ENCODE measurements at places on chromosomes 13 and 19.
A peak's percentile ranks its signal among the peaks of the same experiment; 100 is the strongest.

- peak; percentile 47 for DNase-seq
Observed at GRCh38 chr13:52127783-52128702, 830 bp downstream of the NEK5 start.

DNA sequence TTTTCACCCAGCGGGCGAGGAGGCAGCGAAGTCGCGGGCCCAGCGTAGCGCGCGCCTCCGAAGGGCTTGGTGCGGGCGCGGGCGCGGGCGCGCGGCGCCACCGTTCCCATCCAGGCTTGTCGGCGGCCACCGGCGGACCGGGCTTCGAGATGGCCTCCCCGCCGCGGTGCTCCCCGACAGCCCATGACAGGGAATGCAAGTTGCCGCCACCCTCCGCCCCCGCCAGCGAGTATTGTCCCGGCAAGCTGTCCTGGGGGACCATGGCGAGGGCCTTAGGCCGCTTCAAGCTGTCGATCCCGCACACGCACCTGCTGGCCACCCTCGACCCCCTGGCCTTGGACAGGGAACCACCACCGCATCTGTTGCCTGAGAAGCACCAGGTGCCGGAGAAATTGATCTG is at the start of gene WDR88:
TSS of gene WDR88 (plus strand) at position 94 of the 400 bp plus-strand sequence. CDS start at position 150, 56 bp downstream.
- DNase-seq: no peak

DNA sequence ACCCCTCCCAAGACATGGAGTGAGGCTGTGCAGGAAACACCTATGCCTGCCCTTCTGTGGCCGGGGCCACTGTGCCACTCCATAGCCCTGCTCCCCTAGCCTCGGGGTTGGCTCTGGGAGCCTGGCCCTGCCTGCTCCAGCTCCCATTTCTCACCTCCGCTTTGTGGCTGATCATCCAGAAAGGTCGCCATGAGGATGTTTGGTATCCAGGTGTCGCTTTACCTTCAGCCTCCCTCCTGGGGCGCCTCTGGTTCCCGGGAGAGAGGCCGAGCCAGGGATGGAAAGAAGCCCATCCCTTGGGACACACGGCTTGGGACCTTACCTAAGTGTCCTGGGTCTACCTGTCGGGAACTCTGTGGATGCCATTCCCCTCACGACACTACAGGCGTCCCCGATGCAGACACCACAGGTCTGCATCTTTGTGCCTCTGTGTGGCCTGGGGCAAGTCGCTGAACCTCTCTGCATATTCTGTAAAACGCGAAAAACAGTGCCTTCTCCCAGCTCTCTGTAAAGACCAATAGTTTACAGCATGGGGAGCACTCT is 3.4 kb upstream of the MCF2L start:
- DNase-seq: no peak

- DNase-seq: no peak
Observed at GRCh38 chr13:97110936-97111335, 111.2 kb upstream of the MBNL2 start.

- DNase-seq: no peak
Observed at GRCh38 chr13:103815619-103816018, 749.4 kb upstream of the SLC10A2 start.

DNA sequence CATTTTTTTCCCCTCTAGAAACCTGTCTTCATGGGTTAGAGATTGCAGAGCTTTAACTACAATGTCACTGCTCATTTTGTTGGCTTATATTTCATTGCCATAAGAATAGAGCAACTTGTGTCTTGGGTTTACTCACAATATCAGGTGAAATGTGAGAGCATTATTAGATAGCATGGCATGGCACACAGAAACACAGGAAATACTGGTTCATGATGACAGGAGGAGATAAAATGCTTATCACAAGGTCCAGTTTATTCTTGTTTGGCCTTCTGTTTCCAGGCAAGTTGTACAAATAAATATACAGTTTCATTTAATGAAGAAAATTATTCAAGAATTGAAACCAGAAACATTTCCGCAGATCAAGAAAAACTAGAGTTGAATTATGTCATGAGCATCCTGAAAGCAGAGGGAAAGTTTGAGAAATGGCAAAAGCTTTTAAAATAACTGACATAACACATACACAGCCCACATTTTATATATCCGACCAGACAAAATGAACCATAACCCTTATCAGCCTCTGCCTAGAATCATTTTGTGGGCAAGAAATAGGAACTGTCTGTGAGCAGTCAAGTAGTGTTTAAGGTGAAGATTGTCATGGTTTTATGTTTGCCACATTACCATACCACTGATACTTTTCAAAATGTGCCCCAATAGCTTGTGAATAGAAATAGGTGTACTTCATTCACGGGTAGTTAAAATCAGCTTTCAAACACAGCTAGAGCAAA is 297.9 kb upstream of the ARGLU1 start:
- no peak for DNase-seq

GRCh38 chr13:78323040-78323439 is 280.3 kb downstream of the POU4F1 start:
- DNase-seq: no peak

DNA sequence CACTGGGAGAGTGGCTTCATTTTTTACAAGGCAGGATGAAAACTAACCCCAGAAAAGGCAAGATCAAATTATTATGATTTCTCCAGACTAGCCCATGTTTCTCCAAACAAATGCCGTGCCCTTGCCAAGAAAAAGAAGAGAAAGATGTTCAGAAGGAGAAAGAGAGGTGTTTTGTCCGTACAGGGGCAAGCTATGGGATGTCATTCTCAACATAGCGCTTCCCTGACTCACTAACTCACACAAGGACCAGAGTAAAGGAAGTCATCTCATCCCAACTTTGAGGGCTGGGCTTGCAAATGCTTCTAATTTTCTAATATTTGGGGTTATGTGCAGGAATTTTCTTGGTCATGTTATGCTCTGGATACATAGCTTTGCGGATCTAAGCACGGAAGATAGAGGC is 224.2 kb upstream of the MAB21L1 start:
- DNase-seq: peak; percentile 96

DNA sequence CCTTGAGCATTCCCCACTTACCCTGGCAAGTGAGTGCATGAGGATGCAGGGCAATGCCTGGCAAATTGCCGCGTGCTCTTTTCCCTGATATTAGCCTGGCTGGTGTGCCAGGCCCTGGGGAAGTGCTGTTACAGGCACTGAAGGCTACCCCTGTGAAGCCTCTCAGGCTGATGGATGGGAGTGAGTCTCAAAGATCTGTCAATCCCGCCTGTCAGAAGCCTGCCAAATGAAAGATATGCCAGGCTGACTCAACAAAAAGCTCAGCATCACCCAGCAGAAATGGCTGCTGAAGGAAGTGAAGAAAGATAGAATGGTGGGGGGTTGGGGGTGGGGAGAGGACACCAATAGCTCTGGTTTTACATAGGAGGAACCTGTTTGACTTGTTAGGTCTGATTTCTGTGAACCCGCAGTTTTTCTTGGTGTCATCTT is 112.1 kb downstream of the LACC1 start:
- no peak for DNase-seq

DNA sequence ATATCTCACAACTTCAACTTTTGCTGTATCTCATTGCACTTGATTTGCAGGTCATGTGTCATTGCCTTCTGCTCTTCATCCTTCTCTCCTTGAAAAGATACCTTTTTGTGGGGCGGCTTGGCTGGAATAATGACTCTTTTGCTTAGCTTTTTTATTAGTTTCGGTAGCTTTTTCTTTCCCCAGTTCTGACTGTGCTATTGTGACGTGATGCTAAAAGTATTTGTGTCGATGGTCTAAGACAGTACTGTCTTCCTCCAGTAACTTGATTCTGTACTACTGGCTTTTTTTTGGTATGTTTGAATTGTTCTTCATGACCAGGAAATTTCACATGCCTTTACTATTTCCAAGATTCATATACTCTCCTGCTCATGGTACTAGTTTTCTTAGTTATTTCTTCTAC is 63.1 kb downstream of the SLITRK1 start:
- DNase-seq: no peak

- DNase-seq: no peak
Observed at GRCh38 chr19:21569494-21569865, 64.1 kb downstream of the ZNF429 start.

- no peak for DNase-seq
Observed at GRCh38 chr13:62482351-62482750, 1066.7 kb upstream of the PCDH20 start.

GRCh38 chr13:77375560-77376108 is 48.7 kb upstream of the MYCBP2 start:
- no peak for DNase-seq

- DNase-seq: peak; percentile 99
Observed at GRCh38 chr19:2462635-2463421, 6.1 kb upstream of the LMNB2 start.

DNA sequence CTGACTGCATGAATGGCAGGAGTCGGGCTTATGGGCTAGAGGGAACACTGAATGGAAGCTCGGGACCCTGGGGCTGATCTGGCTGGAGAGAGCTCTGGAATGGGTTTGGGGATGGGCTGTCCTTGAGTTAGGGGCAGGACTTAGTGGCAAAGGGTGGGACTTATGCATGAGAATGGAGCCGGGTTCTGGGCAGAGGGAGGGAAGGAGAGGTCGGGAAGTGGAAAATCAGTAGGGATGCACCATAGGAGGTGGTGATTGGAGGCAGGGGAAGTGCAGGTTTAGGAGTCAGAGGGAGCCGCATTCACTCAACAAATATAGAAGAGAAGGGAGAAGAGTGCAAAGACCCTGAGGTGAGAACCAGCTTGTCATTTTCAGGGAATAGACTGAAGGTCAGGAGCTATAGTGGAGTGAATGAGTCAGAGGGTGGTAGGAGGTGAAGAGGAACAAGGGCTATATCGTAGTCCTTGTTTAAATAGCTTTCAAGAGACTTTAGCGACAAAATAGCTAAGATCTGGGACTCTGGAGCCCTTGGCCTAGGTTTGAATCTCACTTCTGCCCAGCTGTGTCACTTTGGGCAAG is 748 bp downstream of the RAB4B start:
- DNase-seq: no peak

GRCh38 chr13:112444416-112445399 is 68.6 kb downstream of the SPACA7 start:
- no peak for DNase-seq

- DNase-seq: peak; percentile 94
Observed at GRCh38 chr19:1438035-1438932, at the start of gene RPS15. TSS of gene RPS15 (plus strand) at chr19:1438396. CDS start at chr19:1438426, 30 bp downstream.

- no peak for DNase-seq
Observed at GRCh38 chr19:14053500-14053899, 8.4 kb downstream of the PALM3 start.

GRCh38 chr13:71602344-71602743 is 264.7 kb downstream of the DACH1 start:
- DNase-seq: no peak

DNA sequence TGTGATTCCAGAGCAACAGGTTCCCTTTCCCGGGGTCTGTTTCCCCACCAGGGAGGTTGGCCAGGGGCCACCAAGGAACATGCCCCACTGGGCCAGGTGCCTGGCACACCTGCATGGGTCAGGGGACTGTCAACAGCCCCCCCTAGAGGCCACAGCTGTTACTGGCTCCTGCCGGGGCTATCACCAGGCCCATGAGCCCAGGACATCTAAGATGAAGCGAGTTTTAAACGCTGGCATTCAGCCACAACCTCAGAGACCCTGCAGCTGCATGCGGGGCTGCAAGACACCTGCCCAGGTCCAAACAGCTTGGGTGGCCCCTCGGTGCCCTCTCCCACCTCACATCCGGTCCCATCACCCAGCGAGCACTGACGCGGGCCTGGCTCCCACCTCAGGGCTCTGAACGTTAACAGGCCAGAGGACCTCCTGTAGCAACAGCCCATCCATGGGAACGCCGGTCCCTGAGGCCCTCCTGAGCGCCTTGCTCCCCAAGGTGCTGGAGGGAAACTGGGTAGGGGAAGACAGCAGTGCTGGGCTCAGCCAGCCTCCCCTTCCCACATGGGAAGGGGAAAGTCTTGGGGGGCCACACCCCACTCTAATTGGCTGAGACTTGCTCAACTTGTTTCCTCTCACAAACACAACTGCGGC is 12.0 kb downstream of the KHSRP start:
- no peak for DNase-seq

Measured in AG10803 (cell line).